ENCODE measurements at places on chromosomes 3 and 15. TPM values are rescaled to one million over a fixed set of nuclear protein-coding genes. Genes with fewer than 3 reads are reported as not detected.

RASA2 gene
- 10.0 TPM for total RNA-seq

ZPLD1 gene
- 0.17 TPM for total RNA-seq

PLA2G4D gene
- not detected for total RNA-seq

CFAP92 gene
- total RNA-seq: under 0.01 TPM

PRR20G gene
- total RNA-seq: not detected

SPTBN5 gene
- total RNA-seq: 0.26 TPM

TTBK2 gene
- total RNA-seq: 16.2 TPM

RYR3 gene
- total RNA-seq: 0.17 TPM

LRRC31 gene
- not detected for total RNA-seq

C3orf52 gene
- 1.8 TPM for total RNA-seq

FBXO40 gene
- not detected for total RNA-seq

SPATA12 gene
- not detected for total RNA-seq

CYP8B1 gene
- total RNA-seq: not detected

OXSR1 gene
- total RNA-seq: 32.7 TPM

RAB6B gene
- total RNA-seq: 0.51 TPM

TMEM207 gene
- total RNA-seq: not detected

GOLGA8G gene
- total RNA-seq: not detected

UROC1 gene
- total RNA-seq: not detected

SLITRK3 gene
- total RNA-seq: not detected

CD96 gene
- total RNA-seq: under 0.01 TPM

HSPBAP1 gene
- 12.4 TPM for total RNA-seq

MEGF11 gene
- under 0.01 TPM for total RNA-seq

CHDH gene
- total RNA-seq: 0.77 TPM

EXD1 gene
- total RNA-seq: 0.17 TPM

RPN1 gene
- 303 TPM for total RNA-seq

TMC3 gene
- total RNA-seq: not detected

SLC22A13 gene
- total RNA-seq: 0.33 TPM

PLXNB1 gene
- 44.6 TPM for total RNA-seq

MYL3 gene
- total RNA-seq: 0.50 TPM

SLC9C1 gene
- total RNA-seq: not detected

PAQR5 gene
- total RNA-seq: 9.8 TPM

CHRNA5 gene
- total RNA-seq: under 0.01 TPM

INSYN1 gene
- total RNA-seq: 1.3 TPM

CDCP1 gene
- 16.9 TPM for total RNA-seq

ASTE1 gene
- 8.7 TPM for total RNA-seq

SPSB4 gene
- not detected for total RNA-seq

CFAP100 gene
- not detected for total RNA-seq

FBXW12 gene
- total RNA-seq: not detected

ACKR4 gene
- total RNA-seq: 1.8 TPM

PAQR9 gene
- total RNA-seq: not detected
